Stimulated activated CD4-positive, alpha-beta T cell treated with anti-CD3 and anti-CD28 coated beads, Interleukin-12 subunit alpha, Interleukin-12 subunit beta, amount 100 ng/mL, for 24 hours (primary cell): ENCODE measurements at places on chromosomes 1 and 21.

DNA sequence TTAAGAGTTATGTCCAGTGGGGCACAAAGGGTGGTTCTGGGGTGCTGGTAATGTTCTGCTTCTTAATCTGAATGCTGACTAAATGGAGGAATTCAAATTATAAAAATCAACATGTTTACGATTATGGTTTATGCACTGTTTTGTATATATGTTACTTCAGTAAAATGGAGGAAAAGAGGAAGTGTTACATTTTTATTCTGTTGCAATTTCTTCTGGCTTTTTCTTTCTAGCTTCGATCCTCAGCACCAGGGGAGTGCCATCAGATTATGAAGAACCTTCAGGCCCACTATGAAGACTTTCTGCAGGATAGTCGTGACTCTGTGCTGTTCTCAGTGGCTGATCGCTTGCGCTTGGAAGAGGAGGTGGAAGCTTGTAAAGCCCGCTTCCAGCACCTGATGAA lies 105.5 kb downstream of the MACF1 start:
- DNase-seq: no peak

- DNase-seq: no peak
Measured at GRCh38 chr1:159823406-159823805, 3.3 kb upstream of the SLAMF8 start.

GRCh38 chr1:200183637-200184036 lies 156.1 kb downstream of the NR5A2 start:
- no peak for DNase-seq

- DNase-seq: no peak
Measured at GRCh38 chr1:211378844-211379243, 52.2 kb downstream of the TRAF5 start.

GRCh38 chr21:34100790-34101189 lies 27.4 kb downstream of the MRPS6 start:
- no peak for DNase-seq

DNA sequence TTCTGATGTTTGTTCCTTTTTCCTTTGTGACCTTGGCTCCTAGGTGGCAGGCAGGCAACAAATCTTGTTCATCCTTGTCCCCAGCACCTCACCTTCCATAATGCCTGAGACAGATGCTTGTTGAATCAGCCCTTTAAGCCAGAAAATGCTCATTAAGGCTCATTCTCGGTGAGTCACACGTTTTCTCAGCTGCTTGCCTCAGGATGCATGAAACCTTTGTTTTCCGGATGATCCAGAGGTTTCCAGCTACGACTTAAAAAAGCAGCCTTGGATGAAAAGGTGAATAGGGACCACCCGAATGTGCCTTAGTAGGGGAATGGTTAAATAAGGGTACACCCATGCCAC lies 4.6 kb upstream of the ATP13A2 start:
- DNase-seq: no peak

DNA sequence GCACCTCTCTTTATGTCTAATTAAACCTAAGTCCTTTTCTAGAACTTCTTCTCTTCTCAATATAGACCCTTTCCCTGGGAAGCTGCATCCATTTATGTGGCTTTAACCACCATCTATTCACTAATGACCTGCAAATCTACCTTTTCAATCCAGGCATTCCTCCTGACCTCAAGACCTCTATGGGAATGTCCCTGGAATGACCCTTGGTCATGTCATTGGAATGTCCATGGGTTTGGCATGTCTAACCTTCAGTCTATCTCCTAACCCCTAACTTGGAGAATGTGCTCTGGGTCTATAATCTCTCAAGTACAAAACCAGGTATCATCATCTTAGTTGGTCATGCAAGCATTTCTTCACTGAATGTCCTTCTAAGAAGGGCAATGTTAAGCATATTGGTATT lies 196.1 kb downstream of the KCNH1 start:
- DNase-seq: no peak

DNA sequence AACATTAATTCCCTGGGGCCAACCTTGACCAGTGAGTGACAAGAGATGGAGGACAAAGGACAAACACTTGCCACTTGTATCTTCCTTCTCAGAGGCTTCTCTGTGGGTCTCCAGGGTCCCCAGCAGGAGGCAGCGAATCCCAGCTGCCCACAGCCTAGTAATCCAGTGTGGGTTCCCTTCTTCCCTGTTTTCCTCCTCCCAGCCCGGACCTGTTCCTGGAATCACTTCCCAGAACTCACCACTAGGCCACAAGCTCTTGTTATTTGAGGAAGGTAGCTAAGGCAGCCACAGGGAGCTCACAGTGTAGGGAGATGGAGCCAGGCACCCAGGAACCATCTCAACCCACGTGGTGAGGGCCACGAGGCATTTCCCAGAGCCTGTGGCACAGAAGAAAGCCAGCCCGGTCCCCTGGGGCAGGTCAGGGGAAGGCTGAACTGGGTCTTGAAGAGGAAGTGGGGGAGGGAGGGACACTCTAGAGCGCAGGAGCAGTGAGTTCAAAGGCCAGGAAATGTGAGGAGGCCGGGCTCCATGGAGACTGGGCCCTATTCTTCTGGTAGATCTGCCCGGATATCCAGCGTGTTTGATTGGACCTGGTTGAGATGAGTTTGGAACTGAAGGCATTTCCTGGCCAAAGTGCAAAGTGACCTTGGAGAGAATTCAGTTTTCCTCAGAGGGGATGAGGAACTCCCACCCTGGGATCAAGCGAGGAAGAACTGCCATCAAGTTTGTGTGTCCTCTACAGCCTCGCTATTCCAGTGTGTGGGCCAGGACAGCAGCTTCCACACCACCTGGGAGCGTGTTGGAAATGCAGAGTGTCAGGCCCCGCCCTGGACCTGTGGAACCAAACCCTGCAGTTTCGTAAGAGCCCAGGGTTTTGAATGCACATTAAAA lies 20.3 kb upstream of the C2CD2 start:
- no peak for DNase-seq

- DNase-seq: no peak
Measured at GRCh38 chr1:89761901-89762300, 58.9 kb upstream of the LRRC8D start.

- peak; percentile 19 for DNase-seq
Measured at GRCh38 chr1:40032240-40032891, 8.2 kb upstream of the CAP1 start.

DNA sequence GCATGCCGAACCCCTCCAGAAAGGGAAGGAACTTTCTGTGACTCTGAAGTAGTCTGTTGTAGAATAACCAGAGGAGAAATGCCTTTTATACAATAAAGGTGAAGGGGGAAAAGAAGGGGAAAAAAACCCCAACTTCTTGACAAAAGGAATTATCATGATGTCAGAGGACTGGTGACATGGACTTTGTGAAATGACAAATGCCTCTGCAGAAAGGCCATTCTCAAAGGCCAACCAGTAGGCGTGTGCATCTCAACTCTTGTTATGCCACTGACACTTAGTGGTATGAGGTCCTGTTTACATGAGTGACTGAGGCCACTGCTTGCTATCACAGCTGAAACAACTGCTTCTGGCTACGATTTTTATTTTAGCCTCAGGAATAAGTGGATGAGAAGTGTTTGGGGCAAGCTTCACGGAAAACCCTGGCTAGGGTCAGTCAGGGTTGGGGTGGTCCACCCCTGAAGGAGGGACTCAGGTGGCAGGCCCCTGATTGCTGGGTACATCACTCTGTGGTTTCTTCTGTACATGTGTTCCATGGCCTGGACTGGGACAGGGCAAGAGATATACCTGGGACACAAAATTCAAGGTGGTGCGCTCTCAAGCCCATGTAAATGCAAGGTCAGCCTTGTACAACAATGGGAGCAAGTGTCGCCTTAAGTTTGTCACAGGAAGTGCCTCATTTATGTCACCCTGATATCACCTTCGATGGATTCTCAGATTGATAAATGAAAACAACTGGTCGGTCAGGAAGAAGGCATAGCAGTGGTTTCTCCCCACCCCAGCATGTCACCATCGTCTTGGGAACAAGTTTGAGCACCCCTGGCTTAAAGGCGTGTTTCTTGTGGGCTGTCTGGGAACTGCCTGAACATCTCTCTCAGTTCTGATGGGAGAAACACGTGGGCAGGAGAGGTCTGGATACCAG lies 12.4 kb downstream of the RUNX1 start:
- DNase-seq: no peak

GRCh38 chr1:217622042-217622441 lies 8.8 kb downstream of the GPATCH2 start:
- DNase-seq: no peak

- no peak for DNase-seq
Measured at GRCh38 chr1:97170300-97170699, 448.7 kb downstream of the PTBP2 start.

DNA sequence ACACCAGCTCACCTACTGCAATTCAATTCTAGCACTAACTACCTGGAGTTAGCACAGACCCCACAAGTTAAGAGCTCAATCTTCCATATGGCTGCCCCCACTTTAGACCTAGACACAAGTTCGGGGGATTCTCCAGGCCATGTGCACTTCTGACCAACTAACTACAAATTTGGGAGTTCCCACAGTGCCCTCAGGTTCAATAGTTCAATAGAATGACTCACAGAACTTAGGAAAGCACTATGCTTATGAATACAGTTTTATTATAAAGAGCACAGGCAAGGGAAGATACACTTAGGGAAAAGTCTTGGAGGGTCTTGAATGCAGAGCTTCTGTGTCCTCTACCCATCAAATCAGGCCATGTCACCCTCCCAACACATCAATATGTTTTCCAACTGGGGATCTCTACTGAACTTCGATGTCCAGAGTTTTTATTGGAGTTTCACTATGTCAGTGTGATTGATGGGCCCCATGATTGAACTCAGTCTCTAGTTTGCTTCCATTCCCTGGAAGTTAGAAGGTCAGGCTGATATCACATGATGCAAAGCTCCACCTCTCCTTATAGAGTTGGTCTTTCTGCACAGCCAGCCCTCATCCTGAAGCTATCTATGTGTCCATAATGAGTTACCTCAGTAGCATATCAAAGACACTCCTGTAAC lies 46.1 kb downstream of the RAVER2 start:
- no peak for DNase-seq

- no peak for DNase-seq
Measured at GRCh38 chr1:67777016-67777415, 56.3 kb downstream of the GNG12 start.

DNA sequence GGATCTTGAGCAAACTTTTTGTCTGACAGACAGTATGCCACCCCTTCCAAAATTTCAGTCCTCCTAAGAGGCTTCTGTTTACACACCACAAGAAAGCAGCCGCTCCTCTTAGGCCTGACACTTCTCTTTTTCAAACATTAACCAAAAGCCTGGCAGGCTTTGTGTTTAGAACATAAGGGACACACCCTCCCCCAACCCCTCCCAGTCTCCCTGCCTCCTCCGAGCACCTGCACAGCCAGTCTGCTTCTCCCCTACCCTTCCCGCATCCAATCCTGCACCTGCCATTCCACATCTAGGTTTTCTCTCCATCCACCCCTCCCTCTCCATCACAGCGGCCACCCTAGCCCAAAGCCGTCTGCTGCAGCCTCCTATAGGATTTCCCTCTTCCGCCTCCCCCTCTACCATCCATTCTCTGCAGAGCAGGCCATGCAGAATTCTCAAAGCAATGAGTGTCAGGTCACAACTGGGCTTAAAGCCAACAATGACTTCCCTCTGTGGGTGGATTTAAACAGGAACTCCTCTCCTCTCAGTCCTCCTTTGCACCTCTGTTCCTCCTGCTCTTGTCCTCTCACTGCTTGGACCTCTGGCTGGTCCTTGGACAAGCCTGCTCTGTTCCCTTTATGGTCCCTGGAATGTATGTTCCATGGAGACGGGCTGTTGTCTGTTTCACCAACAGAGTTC lies 478.2 kb downstream of the NPHP4 start:
- DNase-seq: no peak

GRCh38 chr1:76770979-76771378 lies 96.3 kb upstream of the ST6GALNAC5 start:
- DNase-seq: no peak

DNA sequence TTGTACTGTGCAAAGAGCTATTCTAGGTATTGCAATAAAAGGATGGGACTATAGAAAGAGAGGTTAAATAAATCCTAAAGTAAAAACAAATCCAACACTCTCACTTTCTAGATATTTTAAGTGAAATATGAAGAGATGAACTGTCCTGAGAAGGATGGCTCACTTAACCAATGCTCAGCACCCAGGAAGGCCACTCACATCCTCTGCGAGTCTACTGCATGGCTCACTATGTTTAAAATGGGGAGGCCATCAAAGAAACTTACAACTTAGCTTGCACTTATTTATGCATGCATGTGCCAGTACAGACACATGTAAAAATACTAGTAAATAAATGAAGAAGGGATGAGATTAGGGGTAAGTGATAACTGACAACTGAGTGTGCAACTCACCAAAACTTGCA lies 37.5 kb downstream of the PLPPR5 start:
- DNase-seq: no peak

- DNase-seq: no peak
Measured at GRCh38 chr1:168433238-168433637, 110.6 kb downstream of the XCL2 start.

DNA sequence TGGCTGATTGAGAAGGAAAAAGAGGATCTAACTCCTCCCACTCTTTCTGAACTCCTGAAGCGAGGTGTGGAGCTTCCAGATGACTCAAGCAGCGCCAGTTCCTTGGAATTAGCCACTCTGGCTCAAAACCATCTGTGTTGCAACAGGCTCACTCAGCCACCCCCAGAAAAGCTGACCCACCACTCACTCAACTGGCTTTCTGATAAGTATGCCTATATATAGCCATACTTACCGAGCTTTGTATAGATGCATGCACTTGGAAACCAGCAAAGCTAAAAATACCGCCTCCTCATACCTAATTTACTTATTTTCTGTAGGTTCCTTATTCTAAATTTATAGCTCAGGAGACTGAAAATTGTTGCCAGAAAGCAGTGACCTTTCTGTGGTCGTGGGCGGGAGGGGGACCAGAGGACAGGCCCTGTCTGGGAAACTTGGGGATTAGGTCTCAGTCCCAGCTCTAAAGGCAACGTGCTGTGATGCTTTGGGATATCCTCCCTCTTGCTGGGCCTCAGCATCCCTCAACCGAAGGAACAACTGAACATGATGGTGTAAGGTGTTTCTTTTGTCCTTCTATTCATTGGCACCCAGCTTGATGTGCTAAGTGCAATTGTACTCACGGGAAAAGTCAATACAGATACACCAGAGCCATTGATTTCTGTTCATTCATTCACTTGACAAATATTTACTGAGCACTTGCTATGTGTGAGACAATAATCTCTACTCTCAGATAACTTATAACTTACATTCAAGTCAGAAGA lies 65.7 kb downstream of the NENF start:
- DNase-seq: no peak

DNA sequence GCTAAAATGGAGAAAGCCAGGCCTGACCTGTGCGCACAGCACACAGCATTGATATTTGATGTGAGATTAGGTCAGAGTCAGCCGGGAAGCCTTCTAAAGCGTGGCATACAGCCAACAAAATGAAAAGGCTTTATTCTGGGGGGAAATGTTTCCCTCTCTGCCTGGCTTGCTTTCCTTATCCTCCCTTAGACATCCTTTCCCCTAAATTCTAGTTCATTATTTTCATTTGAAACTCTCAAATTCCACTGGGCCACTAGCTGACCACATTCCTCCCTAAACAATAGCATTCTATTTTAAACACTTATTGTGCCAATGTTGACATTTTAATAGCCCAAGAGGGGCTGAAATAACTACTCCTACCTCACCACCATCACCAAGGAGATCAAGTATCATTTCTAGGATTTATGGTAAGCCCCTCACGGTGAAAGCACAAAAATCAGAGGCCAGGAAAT lies 49.4 kb downstream of the LEPR start:
- DNase-seq: no peak

- DNase-seq: peak; percentile 28
Measured at GRCh38 chr1:117664314-117664713, 58.5 kb downstream of the TENT5C start.
